ENCODE measurements at places on chromosomes 7 and 10. TPM values are rescaled to one million over a fixed set of nuclear protein-coding genes. Genes with fewer than 3 reads are reported as not detected.

CPA2 gene
- 4.1 TPM for total RNA-seq

VWA2 gene
- total RNA-seq, result 5.4 TPM

GRCh38 chr10:61640856-61641255, 21.9 kb upstream of the CABCOCO1 start:
- H3K4me1 ChIP-seq, result peaks cover 10% of the 10 kb centered on the region
- no peaks in the 10 kb centered on the region for H3K36me3 ChIP-seq
- H3K27ac ChIP-seq, result no peak overlapping the region
- no peak for DNase-seq
- H3K4me3 ChIP-seq, result no peak overlapping the region

DNA sequence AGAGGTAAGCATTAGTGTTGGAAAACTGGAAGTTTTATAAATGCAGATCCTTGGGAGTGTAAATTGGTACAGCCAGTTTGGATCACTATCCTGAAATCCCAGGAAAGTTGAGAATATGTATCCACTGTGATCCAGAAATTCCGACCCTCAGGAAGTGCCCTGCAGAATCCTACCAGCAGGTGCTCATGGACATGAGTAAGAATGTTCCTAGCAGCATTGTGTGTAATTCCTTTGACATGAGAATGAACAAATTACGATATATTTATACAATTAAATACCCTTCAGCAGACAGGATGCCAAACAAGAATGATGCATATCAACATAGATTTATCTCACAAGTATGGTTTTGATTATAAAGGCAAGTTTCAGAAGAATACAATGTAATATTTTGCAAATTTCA, 181.6 kb downstream of the XPNPEP1 start:
- H3K27ac ChIP-seq, result no peak overlapping the region
- H3K36me3 ChIP-seq, result no peaks in the 10 kb centered on the region
- no peaks in the 10 kb centered on the region for H3K27me3 ChIP-seq
- H3K4me1 ChIP-seq, result no peaks in the 10 kb centered on the region

GRCh38 chr10:16923309-16923708, 106.1 kb upstream of the RSU1 start:
- no peak for DNase-seq
- H3K4me1 ChIP-seq, result no peaks in the 10 kb centered on the region
- no peak overlapping the region for H3K4me3 ChIP-seq

DNA sequence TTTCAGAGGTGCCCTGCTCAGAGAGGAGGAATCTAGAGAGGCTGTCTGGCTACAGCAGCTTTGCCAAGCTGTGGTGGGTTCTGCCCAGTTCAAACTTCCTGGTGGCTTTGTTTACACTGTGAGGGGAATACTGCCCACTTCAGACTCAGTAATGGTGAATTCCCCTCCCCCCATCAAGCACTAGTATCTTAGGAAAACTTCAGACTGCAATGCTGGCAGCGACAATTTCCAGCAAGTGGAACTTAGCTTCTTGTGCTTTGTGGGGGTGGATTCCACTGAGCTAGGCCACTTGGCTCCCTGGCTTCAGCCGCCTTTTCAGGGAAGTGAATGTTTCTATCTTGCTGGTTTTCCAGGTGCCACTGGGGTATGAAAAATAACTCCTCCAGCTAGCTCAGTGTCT, 42.8 kb downstream of the CYP2C8 start:
- no peak for DNase-seq
- no peak overlapping the region for H3K27ac ChIP-seq
- H3K36me3 ChIP-seq, result no peaks in the 10 kb centered on the region
- no peak overlapping the region for H3K4me3 ChIP-seq

- no peaks in the 10 kb centered on the region for H3K36me3 ChIP-seq
- H3K27me3 ChIP-seq, result no peaks in the 10 kb centered on the region
- no peak for DNase-seq
Observed at GRCh38 chr10:77565590-77566023, 72.0 kb downstream of the KCNMA1 start.

TAS2R16 gene
- not detected for total RNA-seq

DNA sequence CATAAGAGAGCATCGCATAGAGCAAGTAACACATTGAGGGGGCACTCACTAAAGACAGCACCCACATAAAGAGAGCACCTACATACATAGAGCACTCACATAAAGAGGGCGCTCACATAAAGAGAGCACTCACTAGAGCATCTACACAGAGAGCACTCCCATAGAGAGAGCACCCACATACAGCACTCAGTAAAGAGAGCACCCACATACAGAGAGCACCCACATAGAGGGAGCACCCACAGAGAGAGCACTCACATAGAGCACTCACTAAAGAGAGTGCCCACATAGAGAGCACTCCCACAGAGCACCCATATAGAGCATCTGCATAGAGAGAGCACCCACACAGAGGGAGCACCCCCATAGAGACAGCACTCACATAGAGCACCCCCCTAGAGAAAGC, 47.8 kb downstream of the INSIG1 start:
- DNase-seq, result no peak
- peaks cover 10% of the 10 kb centered on the region for H3K4me1 ChIP-seq
- peaks cover 7% of the 10 kb centered on the region for H3K27me3 ChIP-seq
- H3K27ac ChIP-seq, result no peak overlapping the region
- H3K4me3 ChIP-seq, result no peak overlapping the region
- no peaks in the 10 kb centered on the region for H3K36me3 ChIP-seq

CALHM3 gene
- not detected for total RNA-seq

- no peak overlapping the region for H3K27ac ChIP-seq
- peaks cover 56% of the 10 kb centered on the region for H3K4me1 ChIP-seq
Observed at GRCh38 chr10:99435986-99436638, 5.7 kb upstream of the GOT1 start.

GRCh38 chr7:94055963-94056362, 51.8 kb upstream of the BET1 start:
- no peaks in the 10 kb centered on the region for H3K4me1 ChIP-seq
- DNase-seq, result no peak
- no peak overlapping the region for H3K4me3 ChIP-seq
- no peak overlapping the region for H3K27ac ChIP-seq
- H3K27me3 ChIP-seq, result peaks cover 6% of the 10 kb centered on the region
- H3K36me3 ChIP-seq, result no peaks in the 10 kb centered on the region

GRCh38 chr10:80477813-80478212, 23.7 kb downstream of the TSPAN14 start:
- peaks cover 36% of the 10 kb centered on the region for H3K4me1 ChIP-seq
- DNase-seq, result no peak
- no peak overlapping the region for H3K27ac ChIP-seq
- H3K4me3 ChIP-seq, result no peak overlapping the region
- H3K36me3 ChIP-seq, result no peaks in the 10 kb centered on the region
- H3K27me3 ChIP-seq, result no peaks in the 10 kb centered on the region

DNA sequence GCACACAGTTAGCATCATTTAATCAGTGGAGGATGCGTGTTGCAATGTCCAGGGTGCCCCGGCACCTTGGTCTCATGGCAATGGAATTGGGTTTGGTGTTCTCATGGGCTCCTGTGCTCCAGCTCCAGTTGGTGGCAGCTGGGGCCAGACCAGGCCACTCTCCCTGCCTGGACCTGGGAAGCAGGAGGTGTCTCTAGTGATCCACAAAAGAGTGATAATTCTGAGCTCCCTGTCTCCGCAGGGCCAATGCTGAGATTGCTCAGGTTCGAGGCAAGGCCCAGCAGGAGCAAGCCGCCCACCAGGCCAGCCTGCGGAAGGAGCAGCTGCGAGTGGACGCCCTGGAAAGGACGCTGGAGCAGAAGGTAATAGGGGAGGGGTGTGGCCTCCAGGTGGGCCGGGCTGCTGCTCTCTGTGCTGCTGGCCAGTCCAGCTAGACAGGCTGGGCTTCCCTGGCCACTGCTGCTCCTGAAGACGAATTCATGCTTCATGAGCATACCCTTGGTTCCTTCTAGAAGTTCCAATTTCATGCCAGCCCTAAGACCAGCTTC, 21.7 kb upstream of the BTBD16 start:
- H3K27ac ChIP-seq, result no peak overlapping the region
- no peak overlapping the region for H3K4me3 ChIP-seq
- no peaks in the 10 kb centered on the region for H3K27me3 ChIP-seq
- no peak for DNase-seq

DNA sequence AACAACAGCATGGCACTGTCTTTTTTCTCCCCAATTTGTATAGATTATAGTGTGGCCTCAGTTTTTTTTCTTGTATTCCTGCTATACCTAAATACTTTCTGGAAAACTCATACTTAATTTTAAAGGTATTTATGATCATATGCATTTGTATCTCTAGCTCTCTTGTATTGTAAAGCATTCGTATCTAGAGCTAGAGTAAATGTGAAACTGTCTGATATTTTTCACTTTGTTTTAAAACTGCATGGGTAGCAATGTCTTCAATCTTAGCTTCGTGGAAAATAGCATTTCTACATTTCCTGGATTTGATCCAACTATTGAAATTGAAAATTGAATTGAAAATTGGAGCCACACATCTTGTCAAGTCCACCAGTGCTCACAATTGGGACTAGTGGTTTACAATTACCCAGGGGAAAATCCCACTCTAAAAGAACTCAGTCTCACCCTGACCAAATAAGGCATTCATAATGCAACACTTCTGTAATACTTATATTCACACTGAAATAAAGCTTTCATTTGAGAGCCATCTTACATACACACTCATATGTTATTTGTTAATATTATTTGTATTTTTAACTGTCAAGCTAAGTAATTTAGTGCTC, 51.3 kb upstream of the KLF6 start:
- no peak overlapping the region for H3K4me3 ChIP-seq
- no peak for DNase-seq
- H3K4me1 ChIP-seq, result peaks cover 33% of the 10 kb centered on the region
- no peaks in the 10 kb centered on the region for H3K36me3 ChIP-seq
- no peaks in the 10 kb centered on the region for H3K27me3 ChIP-seq

Data from stomach (tissue), 19 donors.